ENCODE measurements at places on chromosomes 5 and 9.

DNA sequence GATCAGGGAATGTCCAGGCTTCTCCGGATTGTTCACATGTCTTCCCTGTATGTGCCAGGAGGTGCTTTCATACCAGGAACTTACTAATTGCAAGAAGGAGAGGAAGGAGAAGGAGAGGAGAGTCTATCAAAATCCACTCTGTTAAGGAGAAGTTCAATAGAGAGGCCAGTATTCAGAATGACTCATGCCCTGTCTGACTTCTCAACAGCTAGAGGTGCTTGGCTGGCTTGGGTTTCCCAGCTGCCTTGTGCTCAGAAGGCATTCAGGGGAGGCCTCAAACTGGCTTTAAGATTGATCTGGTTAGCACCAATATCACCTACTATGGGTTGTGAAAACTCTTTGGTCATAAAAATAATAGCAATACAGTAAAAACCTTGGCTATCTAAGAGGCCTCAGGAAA is 167.9 kb upstream of the GLRA1 start:
- DNase-seq: no peak

- DNase-seq: no peak
Measured at GRCh38 chr9:21244836-21245235, 5.0 kb upstream of the IFNA14 start.

- DNase-seq: no peak
Measured at GRCh38 chr9:86767373-86767772, 179.9 kb downstream of the GAS1 start.

DNA sequence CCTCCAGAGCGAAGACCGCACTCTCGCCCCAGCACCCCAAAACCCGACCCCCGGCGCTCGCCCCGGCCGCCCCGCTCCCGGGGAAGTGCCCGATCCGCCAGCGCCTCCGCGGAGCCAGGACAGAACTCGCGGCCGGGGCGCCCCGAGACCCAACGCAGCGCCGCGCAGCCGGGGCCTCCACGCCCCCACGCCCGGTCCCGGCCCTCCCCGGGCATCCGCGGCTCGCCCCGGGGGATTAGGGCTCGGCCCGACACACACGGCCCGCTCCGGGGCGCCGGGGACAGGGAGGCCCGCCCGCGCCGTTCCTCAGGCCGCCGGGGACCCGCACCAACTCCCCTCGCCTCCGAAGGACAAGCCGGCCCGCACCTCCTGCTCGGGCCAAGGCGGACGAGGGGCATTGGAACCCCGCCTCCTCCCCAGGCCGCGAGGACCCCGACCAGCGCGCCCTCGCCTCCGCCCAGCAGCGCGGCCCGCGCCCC is 544 bp downstream of the FNBP1 start:
- no peak for DNase-seq

- no peak for DNase-seq
Measured at GRCh38 chr5:172482156-172483020, 28.1 kb upstream of the SH3PXD2B start.

GRCh38 chr5:142740474-142741242 is 29.5 kb upstream of the ARHGAP26 start:
- no peak for DNase-seq

- no peak for DNase-seq
Measured at GRCh38 chr5:169615561-169615960, 21.5 kb upstream of the DOCK2 start.

GRCh38 chr9:107685901-107686300 is 196.3 kb upstream of the KLF4 start:
- DNase-seq: no peak

GRCh38 chr5:88678770-88679381 is 204.1 kb downstream of the MEF2C start:
- DNase-seq: no peak

DNA sequence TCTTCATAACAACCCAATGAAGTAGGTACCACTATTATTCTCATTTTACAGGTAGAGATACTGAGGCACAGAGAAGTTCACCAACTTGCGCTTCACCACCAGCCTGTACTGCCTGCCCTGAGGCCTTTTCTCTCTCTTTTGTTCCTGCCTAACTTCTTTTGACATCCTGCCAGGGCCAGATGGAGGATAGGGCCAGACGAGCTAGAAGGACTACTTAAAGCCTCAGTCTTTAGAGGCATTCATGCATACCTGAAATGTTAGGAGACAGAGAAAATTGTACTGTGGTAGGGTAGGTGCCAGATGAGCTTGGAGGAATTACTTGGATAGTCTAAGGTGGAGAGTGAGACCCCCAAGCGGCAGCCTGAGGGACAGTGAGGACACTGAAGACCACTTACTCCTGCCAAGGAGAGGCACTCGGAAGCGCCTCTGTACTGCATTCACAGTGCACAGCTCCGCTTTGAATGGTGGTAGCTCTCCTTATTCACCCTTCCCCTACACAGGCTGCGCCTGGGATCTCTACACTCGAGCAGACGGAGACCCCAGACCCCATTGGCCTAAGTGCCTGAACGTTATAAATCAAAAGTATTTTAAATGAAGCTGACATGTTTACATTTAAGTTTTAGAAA is 6.2 kb upstream of the ORM1 start:
- DNase-seq: no peak

DNA sequence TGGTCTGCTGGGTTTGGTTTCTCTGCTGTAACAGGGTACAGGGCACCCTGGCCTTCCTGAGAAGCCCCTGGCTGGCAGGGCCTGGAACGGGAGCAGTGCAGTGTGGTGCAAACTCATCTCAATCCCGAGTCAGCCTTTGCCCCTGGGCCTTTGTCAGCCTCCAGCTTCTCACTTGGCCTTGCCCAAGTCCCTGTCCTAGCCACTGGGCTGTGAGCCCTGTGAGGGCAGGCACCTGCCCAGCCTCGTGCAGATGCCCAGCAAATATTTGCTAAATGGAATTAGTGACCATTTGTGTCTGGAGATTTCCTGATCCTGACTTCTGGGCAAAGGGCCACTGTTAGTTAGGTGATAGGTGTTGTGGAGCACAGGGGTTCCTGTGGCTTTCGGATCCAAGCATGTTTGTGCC is 13.0 kb downstream of the RGS3 start:
- no peak for DNase-seq

GRCh38 chr9:71171517-71171916 is 50.1 kb upstream of the TRPM3 start:
- DNase-seq: no peak

GRCh38 chr5:10434392-10434791 is 7.3 kb upstream of the ROPN1L start:
- no peak for DNase-seq

DNA sequence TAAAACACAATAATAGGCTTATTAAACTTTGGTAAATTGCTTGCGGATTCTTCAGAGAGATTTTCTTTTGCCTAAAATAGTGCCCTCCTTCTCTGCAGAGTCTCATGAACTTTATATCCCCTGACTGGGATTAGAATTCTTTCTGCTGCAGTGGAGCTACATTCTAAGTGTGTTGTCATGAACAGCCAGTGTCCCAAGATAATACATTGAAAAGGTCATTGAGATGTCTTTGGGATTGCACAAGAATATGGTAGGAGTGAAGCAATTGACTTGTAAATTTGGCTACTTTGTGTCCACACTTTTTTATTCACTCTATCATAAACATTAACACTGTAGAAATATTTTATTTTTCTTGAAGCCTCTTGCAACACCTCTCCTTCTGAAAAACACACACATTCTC is 604.5 kb downstream of the GABRG2 start:
- DNase-seq: no peak

GRCh38 chr5:113548396-113548795 is 34.9 kb downstream of the YTHDC2 start:
- no peak for DNase-seq

GRCh38 chr5:37184748-37185364 is 64.3 kb downstream of the CPLANE1 start:
- no peak for DNase-seq

DNA sequence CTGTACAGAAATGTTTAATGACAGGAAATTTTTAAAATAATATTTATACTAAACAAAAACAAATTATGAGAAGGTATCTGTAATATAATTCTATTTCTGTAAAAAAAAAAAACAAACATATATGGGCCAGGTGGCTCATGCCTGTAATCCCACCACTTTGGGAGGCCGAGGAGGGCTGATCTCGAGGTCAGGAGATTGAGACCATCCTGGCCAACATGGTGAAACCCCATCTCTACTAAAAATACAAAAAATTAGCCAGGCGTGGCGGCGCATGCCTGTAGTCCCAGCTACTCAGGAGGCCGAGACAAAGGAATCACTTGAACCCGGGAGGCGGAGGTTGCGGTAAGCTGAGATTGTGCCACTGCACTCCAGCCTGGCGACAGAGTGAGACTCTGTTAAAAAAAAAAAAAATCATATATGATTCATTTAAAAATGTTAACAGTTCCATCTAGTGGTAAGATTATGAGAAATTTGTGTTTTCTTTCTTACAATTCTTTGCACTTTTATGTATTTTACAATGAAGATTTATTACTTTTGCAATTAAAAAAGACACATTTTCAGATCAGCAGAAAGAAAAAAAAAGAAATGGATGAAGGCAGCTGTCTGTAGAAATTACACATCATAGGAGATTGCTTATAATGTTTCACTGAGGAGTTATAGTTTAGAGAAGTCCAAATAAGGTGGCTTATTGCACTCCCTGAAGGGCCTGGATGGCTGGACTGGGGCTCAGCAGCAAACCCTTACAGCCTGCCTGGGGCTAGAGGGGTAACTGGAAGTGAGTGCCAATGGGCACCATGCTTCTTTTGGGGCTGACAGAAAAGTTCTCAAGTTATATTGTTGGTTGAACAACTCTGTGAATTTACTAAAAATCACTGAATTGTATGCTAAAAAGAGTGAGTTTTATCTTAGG is 20.3 kb downstream of the C9orf153 start:
- DNase-seq: no peak

- no peak for DNase-seq
Measured at GRCh38 chr5:43771611-43772031, 168.6 kb downstream of the NNT start.

GRCh38 chr5:97417986-97418385 is 234.9 kb upstream of the RIOK2 start:
- no peak for DNase-seq

GRCh38 chr5:9201761-9202160 is 344.1 kb downstream of the SEMA5A start:
- no peak for DNase-seq

DNA sequence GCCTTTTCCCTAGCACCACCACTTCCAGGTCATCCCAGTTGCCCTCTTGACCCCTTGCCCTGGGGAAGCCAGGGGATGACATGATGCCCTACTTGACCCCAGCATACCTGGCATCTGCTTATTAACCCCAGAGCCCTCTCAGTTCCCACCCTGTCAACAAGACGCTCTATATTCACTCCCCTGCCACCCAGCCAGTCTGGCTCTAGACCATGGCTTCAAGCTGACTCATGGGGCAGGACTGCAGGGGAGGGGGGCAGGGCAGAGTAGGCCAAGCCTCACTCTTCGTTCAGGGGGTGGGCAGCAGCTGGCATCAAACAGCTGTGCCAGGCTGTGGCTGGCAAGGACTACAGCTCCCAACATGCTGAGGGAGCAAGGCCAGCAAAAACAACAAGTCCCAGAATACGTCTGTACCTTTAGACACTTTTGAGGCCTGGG is 5.3 kb downstream of the ATOSB start:
- no peak for DNase-seq

Data from stimulated activated CD8-positive, alpha-beta memory T cell treated with anti-CD3 and anti-CD28 coated beads, Interleukin-4, amount 100 ng/mL, for 1 hour (primary cell).